Metanephros (tissue), 2 donors: ENCODE measurements at places on chromosomes 5 and 9. TPM values are rescaled to one million over a fixed set of nuclear protein-coding genes. Genes with fewer than 3 reads are reported as not detected.

The PROB1 gene
- total RNA-seq = 11.2 TPM

The GAPT gene
- total RNA-seq = 1.2 TPM

The SPINK13 gene
- total RNA-seq = not detected

The PDGFRB gene
- 182 TPM for total RNA-seq

The SLC36A2 gene
- total RNA-seq = 6.4 TPM

The HMCN2 gene
- total RNA-seq = 5.9 TPM

The FBP2 gene
- 26.9 TPM for total RNA-seq

The RACK1 gene
- total RNA-seq = 5,159 TPM

The NEUROG1 gene
- not detected for total RNA-seq

The LCN2 gene
- 7.1 TPM for total RNA-seq

The OLFM1 gene
- total RNA-seq = 5.1 TPM

The GABBR2 gene
- 2.0 TPM for total RNA-seq

The ABL1 gene
- 58.0 TPM for total RNA-seq

The SPINK6 gene
- total RNA-seq = not detected

The INSYN2B gene
- 1.5 TPM for total RNA-seq

The ENTREP1 gene
- total RNA-seq = 6.5 TPM

The FAT2 gene
- total RNA-seq = 11.9 TPM

The BAAT gene
- total RNA-seq = 0.06 TPM

The GABRA6 gene
- not detected for total RNA-seq

The SLC6A19 gene
- total RNA-seq = 33.0 TPM
